Activated CD4-positive, alpha-beta T cell treated with anti-CD3 and anti-CD28 coated beads, Interleukin-2, amount 10 ng/mL, durations not matched to agents 7 days and 5 days (primary cell): ENCODE measurements at places on chromosomes 7 and 10. TPM values are rescaled to one million over a fixed set of nuclear protein-coding genes. Genes with fewer than 3 reads are reported as not detected.

Gene C10orf67
- 0.15 TPM for total RNA-seq

DNA sequence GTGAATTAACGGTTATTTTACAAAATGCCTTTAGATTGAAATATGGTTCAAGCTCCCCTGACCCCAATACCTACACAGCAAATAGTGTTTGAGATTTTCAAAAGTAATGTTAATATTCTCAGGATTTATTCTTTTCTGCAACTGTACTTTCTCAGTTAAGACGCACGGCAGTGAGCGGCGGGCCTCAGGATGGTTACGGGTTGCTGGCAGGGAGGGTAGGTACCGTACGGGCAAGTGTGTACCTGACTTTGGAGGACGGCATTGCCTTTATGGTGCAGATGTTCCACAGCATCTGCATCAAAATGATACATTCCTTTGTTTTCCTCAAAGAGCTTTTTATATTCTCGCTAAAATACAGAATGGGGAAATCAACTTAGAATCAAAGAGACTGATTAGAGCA is 44.8 kb downstream of the NEBL start:
- no peaks in the 10 kb centered on the region for H3K4me1 ChIP-seq

DNA sequence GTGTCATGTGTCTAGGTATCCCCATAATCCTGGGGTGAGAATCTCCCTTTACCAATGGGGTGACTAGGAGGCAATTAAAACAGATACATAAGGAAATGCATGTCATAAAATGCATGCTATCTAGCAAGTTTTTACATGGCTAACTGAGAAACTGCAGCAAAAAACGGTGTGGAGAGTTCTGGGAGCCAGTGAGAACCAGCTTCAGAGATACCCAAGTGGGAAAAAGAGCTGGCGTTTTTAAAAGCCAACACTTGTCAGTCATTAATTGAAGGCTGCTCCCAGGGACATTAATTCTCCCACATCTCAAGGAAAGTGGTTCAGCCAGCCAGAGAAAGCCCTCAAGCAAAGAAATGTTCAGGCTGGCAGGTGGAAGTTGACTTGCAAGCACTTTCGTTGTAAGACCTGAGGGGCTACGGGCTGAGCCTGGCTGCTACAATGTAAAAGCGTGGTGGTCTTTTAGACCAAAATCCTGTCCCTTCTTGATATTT is 28.1 kb downstream of the ST8SIA6 start:
- no peaks in the 10 kb centered on the region for H3K27me3 ChIP-seq
- peaks cover 85% of the 10 kb centered on the region for H3K4me1 ChIP-seq
- peak overlapping the region; percentile 36 for H3K4me3 ChIP-seq
- no peak for DNase-seq
- peak overlapping the region; percentile 96 for H3K27ac ChIP-seq
- H3K36me3 ChIP-seq, result peaks cover 14% of the 10 kb centered on the region

DNA sequence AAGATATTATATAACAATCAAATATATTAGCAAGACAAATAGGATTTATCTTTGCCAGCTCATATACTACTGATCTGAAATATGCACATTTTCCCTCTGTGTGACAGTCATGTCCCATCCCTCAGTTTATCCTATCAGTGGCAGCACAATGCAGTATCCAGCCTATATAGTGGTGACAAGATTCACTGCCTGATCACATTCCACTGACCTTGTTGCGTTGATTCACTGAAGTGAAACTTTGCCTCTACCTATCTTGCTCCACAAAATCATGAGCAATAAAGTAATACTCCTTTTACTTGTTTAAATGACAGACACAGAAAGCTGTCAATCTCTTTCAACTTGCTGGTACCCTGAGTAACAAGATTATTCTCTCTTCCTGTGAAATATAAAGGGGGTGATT is 6.3 kb downstream of the PSMA2 start:
- H3K27me3 ChIP-seq, result no peaks in the 10 kb centered on the region
- H3K4me1 ChIP-seq, result peaks cover 63% of the 10 kb centered on the region
- no peak overlapping the region for H3K27ac ChIP-seq
- no peak overlapping the region for H3K4me3 ChIP-seq

GRCh38 chr7:8582728-8583127 is 149.3 kb downstream of the NXPH1 start:
- no peak for DNase-seq
- no peaks in the 10 kb centered on the region for H3K36me3 ChIP-seq
- no peaks in the 10 kb centered on the region for H3K4me1 ChIP-seq

Gene ZNF467
- 0.15 TPM for total RNA-seq

Gene NKX1-2
- not detected for total RNA-seq

DNA sequence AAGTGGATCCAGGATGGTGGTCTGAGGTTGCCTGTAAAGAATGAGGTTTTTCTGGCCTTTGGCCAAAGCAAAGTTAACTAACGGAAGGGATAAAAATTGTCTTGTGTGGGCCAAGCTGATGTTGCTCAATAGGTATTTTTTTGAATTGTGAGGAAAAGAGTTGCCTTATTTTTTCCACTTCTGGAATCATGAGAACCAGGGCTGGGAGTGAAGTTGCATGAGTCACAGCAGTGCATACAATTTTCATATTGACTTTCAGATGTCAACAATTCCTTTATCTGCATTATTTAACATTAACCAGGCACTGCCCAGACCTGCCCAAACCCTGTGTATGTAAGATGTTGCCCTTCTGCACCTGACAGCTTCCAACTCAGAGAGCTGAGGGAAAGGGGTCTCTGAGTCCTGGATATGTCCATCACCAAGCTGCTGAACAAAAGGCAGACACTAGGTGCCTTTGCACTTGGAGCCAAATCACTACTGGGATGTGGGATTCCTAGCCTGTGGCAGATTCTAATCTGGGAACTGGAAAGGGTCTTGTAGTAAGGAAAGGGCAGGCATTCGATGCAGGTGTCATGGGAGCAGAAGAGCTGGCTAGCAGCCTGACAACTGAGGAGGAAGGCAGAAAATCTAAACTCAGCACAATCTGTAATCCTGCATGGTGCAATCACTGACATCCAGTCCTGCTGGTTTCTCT is 52.3 kb upstream of the SLC35B4 start:
- no peaks in the 10 kb centered on the region for H3K36me3 ChIP-seq
- no peaks in the 10 kb centered on the region for H3K4me1 ChIP-seq
- no peak overlapping the region for H3K27ac ChIP-seq
- DNase-seq, result no peak
- H3K27me3 ChIP-seq, result peaks cover 14% of the 10 kb centered on the region

DNA sequence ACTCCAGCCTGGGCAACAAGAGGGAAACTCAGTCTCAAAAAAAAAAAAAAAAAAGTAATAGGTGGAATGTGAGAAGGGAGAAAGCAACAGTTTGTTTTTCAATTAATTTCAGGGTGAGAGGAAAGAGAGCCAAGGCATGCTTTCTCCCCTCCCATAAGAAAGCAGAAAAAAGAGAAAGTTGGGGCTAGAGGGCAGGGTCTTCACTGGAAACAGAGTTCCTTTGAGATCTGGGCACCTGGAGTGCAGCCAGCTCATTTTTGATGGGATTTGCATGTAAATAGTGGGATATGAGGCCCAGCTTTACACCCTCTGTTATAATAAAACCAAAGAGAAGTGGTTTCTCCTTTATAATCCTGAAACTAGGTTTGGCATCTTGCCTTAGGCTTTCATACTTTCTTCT is 13.8 kb upstream of the STOX1 start:
- H3K4me1 ChIP-seq, result no peaks in the 10 kb centered on the region
- H3K36me3 ChIP-seq, result no peaks in the 10 kb centered on the region
- no peak overlapping the region for H3K4me3 ChIP-seq
- no peak for DNase-seq

DNA sequence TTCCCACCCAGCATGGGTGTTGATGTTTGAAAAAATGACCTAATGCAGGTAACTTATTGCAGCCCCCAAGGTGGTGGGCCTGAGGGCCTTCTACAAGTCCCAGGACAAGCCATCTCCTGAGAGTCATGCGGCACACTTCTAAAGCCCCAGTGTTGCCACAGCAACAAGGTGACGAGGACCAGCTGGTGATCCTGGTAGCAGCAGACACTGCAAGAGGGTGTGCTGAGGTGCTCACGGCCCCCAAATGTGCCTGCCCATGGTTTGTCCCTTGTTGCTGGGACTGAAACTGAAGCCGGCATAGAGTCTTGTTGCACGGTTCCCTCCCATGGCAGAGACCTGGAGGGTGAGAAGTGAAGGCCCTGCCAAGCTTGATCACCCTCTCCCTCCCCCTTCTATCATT is 333.2 kb upstream of the MGMT start:
- DNase-seq, result no peak
- H3K4me1 ChIP-seq, result no peaks in the 10 kb centered on the region
- peaks cover 12% of the 10 kb centered on the region for H3K27me3 ChIP-seq
- no peak overlapping the region for H3K27ac ChIP-seq

DNA sequence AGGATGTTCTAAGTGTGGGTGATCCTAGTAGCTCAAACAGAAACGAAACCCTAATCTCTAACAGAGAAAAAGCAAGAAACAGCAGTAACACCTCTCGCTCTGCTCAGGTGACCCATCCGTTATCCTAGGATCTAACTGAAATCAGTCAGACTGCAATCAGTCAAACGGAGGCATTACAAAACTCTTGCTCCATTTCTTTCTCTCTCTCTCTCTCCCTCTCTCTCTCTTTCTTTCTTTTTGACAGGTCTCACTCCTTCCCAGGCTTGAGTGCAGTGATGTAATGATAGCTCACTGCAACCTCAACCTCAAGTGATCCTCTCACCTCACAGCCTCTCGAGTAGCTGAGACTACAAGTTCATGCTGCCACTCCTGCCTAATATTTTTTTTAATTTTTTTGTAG is 1283.5 kb upstream of the CELF2 start:
- no peak for DNase-seq
- no peaks in the 10 kb centered on the region for H3K36me3 ChIP-seq
- H3K27me3 ChIP-seq, result no peaks in the 10 kb centered on the region
- no peaks in the 10 kb centered on the region for H3K4me1 ChIP-seq
- no peak overlapping the region for H3K4me3 ChIP-seq

DNA sequence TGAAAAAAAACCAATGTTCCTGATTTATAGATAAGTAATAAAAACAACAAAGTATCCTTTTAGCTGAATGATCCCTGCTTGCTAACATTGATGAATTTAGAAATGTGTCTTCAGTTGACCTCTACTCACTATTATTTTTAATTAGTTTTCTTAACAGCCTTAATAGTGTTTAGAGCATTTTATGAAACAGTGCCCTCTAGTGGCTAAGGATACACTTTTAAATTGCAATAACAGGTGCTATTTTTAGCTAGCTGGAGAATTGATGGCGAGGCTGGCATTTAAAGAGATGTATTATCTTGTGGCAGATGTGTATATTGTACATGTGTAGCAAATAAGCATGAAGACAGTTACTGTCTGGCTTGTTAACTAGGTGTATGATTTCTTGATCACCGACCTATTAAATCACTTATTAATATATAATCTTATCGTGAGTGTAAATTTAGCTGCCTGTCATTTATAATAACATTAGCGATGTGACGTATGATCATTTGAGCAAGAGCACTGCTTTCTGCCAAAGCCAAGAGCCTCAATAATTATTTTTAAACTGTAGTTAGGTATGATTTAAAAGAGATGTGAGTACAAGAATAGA is 451.9 kb downstream of the DPP6 start:
- no peaks in the 10 kb centered on the region for H3K27me3 ChIP-seq
- H3K27ac ChIP-seq, result no peak overlapping the region

- H3K4me3 ChIP-seq, result no peak overlapping the region
- no peak for DNase-seq
- no peaks in the 10 kb centered on the region for H3K36me3 ChIP-seq
- H3K4me1 ChIP-seq, result peaks cover 19% of the 10 kb centered on the region
- H3K27ac ChIP-seq, result no peak overlapping the region
Observed at GRCh38 chr10:92760609-92761008, 70.9 kb downstream of the HHEX start.

Gene PTF1A
- not detected for total RNA-seq

- DNase-seq, result no peak
- no peaks in the 10 kb centered on the region for H3K27me3 ChIP-seq
- H3K27ac ChIP-seq, result no peak overlapping the region
- H3K4me1 ChIP-seq, result no peaks in the 10 kb centered on the region
- H3K4me3 ChIP-seq, result no peak overlapping the region
Observed at GRCh38 chr7:32611201-32612099, 116.2 kb downstream of the AVL9 start.

DNA sequence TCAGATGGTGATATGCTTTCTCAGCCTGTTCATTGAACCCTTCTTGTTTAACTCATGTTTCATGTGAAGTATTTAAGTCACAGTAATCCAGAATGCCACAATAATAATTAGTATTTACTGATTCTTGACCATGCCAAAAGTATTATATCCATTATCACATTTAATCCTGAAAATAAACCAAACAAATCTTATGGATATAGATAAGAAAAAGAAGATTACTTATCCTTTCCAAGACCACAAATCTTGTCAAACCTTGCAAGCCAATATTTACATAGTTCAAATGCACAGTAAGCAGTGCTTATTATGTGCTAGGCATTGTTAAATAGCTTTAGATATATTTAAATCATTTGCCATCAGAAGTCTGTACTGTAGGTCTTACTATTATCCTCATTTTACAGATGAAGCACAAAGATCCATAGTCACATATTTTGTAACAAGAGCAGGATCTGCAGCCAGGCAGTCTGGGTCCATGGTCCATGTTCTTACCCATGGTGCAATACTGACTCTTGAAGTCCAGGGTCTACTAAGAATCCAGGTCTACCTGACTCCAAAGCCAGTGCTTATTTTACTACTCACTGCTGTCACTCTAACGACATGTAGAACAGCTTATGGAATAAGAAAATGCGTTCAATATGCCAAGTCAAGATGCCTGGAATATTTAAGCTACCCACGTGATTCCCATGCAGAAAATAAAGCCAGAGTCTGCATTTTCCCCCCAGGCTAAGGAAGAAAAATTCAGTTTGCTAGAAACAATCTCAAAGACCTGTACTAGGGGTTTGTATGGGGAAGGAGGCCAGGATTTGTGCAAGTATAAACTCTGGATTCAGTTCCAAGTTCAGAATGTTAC is 984.8 kb upstream of the LRRTM3 start:
- no peaks in the 10 kb centered on the region for H3K27me3 ChIP-seq
- H3K4me3 ChIP-seq, result no peak overlapping the region
- H3K4me1 ChIP-seq, result no peaks in the 10 kb centered on the region
- H3K27ac ChIP-seq, result no peak overlapping the region
- H3K36me3 ChIP-seq, result no peaks in the 10 kb centered on the region
